ENCODE measurements at places on chromosomes 6 and 20.

GRCh38 chr6:30572148-30572547, 906 bp downstream of the ABCF1 start:
- DNase-seq: no peak

DNA sequence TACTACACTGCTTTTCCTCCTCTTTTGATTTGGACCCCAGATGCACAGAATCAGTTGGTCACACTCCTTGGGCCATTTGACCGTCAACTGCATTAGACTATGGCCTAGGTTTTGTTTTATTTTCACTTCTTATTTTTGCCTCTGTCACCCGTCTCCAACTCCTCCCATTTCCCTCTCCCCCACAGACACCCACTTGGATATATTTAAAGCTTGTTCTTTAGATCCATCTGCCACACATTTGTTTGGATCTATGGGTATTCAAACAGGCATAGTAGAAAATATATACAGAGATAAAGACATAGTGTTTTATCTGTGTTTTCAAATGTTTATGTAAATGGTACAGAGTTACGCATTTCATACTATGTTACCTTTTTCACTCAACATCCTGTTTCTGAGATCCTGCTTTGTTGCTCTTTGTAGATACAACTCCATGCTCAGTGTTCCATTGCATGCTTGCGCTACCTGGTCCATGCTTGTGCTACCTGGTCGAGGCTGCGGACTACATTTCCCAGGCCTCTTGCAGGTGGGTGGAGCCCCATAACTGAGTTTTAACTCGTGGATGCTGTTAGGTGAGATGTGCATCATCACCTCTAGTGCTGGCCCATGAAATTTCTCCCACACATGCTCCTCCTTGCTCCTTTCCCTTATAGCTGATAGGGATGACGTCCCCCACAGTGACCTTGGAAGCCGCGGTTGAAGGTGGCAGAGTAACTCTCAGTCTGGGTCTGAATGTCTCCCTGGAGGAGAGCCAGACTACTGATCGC, 11.5 kb upstream of the PREX1 start:
- no peak for DNase-seq

GRCh38 chr6:164379795-164380194, 929.6 kb downstream of the C6orf118 start:
- no peak for DNase-seq

DNA sequence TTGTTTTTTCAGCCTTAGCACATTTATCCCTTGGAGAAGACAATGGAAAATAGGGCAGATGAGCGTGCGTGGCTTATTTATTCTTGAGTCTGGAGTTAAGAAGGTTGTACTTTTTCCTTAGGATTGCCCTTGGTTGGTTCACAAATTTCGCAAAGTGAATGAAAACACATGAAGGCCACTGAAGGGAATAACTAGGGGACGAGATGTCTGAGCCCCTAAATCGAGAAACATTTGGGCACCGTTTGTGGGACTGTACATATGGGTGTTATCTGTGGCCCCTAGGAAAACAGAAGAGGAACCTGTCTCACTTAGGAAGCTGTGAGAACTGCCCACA, 19.4 kb upstream of the TRIM27 start:
- no peak for DNase-seq

DNA sequence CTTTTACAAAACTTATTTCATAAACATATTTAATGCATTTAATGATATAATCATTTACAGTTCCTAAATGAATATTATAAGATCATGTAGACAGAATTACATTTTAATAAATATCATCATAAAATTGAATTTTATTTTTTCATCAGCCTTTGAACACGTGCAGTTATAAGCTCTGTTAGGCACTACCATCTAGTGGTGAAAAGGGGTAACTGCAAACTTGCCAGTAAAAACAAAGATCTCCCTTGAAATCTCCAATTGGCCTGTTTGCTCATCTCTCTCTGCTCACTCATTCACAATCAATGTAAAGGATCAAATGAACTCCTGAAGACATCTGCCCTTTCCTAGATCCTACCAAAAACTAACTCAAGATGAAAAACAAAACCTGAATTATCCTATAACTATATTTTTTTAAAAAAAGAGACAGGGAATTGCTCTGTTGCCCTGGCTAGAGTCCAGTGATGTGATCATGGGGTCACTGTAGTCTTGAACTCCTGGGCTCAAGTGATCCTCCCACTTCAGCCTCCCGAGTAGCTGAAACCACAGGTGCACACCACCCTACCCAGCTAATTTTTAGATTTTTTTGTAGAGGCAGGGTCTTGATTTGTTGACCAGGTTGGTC, 31.7 kb downstream of the SAMHD1 start:
- DNase-seq: peak; percentile 72

GRCh38 chr6:24537082-24537699, 42.4 kb downstream of the ALDH5A1 start:
- DNase-seq: no peak

GRCh38 chr20:1242530-1242929, 16.7 kb downstream of the RAD21L1 start:
- DNase-seq: no peak

DNA sequence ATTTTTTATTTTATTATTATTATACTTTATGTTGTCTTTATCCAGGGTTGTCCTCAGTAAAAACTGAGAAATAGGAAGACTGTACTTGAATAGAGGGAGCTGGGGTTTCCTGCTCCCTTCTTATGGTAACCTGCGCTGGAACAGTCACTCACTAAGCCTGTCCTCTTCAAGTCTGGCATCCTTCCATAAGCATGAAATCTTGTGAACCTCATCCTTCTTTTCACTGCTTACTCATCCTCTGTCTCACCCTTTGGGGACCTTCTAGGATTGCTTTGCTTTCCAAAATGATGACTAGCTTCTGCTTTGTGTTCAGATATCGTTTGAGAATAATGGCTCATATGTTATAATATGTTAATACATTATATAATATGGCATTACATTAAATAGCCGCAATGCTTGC, 90.6 kb downstream of the C6orf118 start:
- no peak for DNase-seq

DNA sequence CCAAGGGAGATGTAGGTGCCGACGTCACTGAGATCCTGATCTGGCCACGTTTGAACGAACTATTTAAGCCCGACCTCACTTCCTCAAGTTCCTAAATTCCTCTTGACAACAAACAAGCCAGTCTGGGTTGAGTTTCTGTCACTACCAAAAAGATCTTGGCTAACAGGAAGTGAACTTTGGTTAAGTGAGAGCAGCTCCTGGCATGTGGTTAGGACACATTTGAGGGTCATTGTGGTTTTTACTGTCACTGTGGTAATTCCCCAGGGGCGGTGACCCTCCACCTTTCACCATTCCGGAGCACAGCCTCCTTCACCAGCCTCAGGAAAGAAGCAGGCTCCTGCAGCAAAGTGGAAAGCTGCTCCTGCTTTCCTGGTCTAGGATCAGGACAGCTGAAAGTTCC, 43.1 kb upstream of the ZNF831 start:
- DNase-seq: no peak

Measured in dermis microvascular lymphatic vessel endothelial cell (primary cell).